ENCODE measurements at places on chromosomes 13 and 19. TPM values are rescaled to one million over a fixed set of nuclear protein-coding genes. Genes with fewer than 3 reads are reported as not detected.

GRCh38 chr19:49594993-49595818, 4.2 kb downstream of the PRR12 start:
- DNase-seq = no peak

GRCh38 chr13:70580825-70581224, 472.6 kb upstream of the KLHL1 start:
- DNase-seq = no peak

- no peak for DNase-seq
Observed at GRCh38 chr19:16978839-16979802, 47.5 kb downstream of the CPAMD8 start.

The ATP4B gene
- total RNA-seq = not detected

DNA sequence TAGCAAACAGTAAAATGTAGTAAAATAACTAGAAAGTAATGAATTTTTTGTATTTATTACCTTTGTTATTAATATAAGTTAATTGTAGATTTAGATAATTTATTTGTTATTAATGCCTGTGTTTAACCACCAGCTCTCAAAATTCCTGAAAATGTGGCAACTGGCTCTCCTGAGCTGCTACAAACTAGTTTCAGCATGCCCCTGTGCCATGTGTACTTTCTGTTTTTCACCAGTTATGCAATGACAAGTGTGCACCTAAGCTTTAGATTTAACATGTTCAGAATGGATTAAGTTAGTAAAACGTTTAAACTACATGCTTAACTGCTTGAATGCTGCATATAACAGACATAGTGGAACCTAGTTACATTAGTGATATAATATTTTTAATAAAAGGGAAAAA, 88.1 kb downstream of the POSTN start:
- DNase-seq = no peak

- DNase-seq = peak; percentile 62
Observed at GRCh38 chr19:38634757-38635482, 12.5 kb upstream of the ACTN4 start.

GRCh38 chr19:16121141-16121540, 9.5 kb downstream of the RAB8A start:
- DNase-seq = no peak

The STAP2 gene
- 30.2 TPM for total RNA-seq

DNA sequence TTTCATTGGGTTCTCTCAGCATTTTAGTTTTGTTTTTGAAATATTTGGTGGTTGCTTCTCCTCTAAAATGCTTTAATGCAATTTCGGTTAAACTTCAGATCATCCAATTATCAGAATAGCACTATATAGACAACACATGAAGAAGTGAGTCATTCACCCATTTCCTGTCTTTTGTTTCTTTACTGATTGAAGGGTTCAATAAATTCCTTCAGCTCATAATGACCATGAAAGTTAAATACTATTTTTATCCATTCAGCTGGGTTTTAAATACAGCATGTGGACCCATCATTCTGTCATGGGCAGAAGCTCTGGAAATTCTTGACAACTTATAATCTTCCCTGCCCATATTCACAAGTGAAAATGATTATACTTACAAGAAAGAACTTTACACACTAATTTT, 187.2 kb downstream of the ITGBL1 start:
- peak; percentile 30 for DNase-seq

The GPR12 gene
- not detected for total RNA-seq

- no peak for DNase-seq
Observed at GRCh38 chr13:20702530-20702914, 977 bp upstream of the IL17D start.

DNA sequence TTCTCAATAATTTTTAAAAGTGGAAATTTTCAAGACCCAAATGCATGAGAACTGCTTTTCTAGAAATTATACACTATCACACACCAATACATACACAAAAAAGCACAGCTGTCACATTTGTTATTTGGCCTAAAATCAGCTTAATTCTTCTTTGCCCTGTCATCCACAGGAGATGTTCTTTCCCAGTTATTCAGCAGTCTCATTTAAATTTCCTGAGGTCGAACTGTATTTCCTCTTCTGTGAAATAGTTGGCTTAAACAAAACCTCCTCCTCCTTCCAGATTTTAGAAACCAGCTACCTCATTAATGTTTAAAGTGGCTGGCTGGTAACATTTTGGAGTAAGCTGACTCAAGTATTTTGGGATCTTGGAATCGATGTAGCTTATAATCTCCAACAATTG, 39.1 kb downstream of the SMAD9 start:
- DNase-seq = no peak

DNA sequence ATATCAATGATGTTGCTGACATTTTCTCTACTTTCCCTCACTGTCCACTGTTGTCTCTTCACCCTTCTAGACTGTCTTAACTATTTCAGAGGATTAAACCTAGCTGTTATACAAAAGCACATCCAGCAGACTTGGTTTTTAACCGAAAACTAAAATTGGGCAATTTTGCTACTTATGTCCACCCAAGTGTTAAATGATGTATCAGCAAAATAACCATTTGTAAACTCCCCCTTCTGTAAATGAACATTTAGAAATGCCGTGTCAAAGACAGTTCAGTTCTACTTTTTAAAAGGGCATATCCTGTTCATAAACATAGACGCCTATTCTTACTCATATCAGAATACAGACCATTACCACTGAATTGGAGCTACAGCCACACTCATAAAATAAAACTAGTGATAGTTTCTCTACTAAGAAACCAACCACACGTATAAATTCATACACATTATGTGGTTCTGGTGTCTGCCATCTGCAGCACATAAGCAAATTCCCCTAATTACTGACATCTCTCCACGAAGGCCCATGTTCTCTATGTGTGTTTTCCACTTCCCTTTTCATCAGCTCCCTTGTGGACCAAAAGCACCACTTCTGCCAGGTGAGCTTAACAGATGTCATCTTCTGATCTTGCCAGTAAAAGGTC, 1091.8 kb downstream of the PCDH9 start:
- DNase-seq = no peak

- no peak for DNase-seq
Observed at GRCh38 chr19:29620931-29621351, 14.9 kb downstream of the POP4 start.

GRCh38 chr13:27423333-27423732, 1.1 kb upstream of the GTF3A start:
- DNase-seq = no peak

The SHISA2 gene
- 0.72 TPM for total RNA-seq

DNA sequence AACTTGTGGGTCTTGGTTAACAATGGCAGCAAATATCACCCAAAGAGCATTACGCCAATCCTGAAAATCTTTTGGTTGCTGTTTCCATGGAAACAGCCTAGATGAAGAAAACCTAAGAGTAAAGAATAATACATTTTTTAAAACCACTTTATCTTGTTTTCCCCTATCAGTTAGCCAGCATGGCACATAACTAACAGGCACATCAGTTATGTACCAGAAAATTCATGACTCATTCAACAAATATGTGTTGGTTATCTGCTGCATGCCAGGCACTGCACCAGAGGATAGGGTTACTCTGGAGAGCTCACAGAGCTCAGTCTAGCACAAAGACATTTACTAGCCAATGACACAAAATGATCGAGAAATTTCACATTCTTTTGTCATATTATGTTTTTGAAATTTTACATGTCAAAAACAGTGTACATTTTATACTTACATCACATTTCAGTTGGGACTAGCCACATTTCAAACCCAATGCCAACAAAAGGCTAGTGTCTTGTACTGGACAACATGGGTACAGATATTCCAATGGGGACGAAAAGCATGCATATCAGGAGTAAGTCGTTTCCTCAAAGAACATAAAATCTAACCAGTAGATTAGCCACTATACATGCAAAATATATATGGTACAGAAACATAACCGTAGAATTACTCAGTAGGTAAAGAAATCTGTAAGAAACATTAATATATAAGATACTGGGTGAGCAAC, 20.3 kb downstream of the LNX2 start:
- peak; percentile 88 for DNase-seq

- DNase-seq = no peak
Observed at GRCh38 chr19:1417145-1417544, 9.8 kb downstream of the DAZAP1 start.

- DNase-seq = no peak
Observed at GRCh38 chr13:56586976-56587375, 553.7 kb upstream of the PRR20A start.

- DNase-seq = peak; percentile 81
Observed at GRCh38 chr19:40598121-40598917, 2.9 kb upstream of the LTBP4 start.

DNA sequence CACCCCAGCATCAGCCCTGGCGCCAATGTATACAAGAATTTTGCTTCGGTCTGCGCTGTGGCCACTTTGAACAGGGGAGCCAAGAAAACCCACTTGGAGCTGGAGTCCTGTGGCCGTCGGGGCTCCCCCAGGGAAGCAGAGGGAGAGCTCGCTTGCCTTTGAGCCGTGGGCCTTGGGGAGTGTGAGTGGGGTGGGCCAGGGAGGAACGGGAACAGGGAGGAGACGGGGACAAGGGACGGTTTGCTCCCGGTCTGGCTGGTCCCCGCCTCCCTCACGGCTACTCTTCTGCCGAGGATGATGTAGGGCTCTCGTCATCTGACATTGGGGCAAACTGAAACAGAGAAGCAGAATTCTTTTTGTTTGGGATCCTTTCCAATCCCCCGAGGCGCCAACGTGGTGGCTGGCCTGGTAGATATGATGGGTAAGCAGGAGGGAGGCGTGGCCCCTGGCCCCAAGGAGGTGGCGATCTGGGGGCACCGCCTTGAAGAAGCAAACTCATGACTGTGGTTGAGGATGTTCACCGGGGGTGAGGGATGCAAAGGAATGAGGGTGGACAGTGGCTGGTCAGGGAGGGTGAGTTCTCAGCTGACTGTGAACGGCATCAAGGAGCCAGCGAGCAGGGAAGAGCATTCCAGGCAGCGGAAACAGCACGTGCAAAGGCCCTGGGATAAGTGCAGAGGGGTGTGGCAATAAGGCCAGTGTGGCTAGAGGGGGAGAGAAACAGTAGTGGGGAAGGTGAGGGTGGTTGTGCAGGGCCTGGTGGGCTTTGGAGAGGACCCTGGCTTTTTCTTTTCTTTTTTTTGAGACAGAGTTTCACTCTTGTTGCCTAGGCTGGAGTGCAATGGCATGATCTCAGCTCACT, 10.9 kb upstream of the SPC24 start:
- DNase-seq = peak; percentile 93

DNA sequence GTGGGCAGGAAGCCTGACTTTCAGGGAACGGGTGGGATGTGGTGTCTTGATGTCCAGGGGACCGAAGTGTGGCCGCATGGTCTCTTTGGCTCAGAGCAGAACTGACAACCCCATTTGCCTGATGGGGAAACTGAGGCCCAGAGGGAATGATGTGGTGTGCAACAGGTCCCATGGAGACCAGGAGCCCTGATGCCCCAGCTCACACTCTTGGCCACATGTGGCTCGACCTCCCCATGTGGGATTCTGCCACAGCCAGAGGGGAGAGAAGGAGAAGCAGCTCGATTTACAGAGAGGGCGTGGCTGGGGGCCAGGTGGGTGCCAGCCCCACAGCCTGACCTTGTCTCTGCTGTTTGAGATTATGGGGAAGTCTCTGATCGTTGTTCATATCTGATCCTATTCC, 128.1 kb downstream of the TEX29 start:
- no peak for DNase-seq

GRCh38 chr19:31338069-31338776, 11.0 kb downstream of the TSHZ3 start:
- DNase-seq = peak; percentile 50

The ZNF583 gene
- total RNA-seq = 2.1 TPM

DNA sequence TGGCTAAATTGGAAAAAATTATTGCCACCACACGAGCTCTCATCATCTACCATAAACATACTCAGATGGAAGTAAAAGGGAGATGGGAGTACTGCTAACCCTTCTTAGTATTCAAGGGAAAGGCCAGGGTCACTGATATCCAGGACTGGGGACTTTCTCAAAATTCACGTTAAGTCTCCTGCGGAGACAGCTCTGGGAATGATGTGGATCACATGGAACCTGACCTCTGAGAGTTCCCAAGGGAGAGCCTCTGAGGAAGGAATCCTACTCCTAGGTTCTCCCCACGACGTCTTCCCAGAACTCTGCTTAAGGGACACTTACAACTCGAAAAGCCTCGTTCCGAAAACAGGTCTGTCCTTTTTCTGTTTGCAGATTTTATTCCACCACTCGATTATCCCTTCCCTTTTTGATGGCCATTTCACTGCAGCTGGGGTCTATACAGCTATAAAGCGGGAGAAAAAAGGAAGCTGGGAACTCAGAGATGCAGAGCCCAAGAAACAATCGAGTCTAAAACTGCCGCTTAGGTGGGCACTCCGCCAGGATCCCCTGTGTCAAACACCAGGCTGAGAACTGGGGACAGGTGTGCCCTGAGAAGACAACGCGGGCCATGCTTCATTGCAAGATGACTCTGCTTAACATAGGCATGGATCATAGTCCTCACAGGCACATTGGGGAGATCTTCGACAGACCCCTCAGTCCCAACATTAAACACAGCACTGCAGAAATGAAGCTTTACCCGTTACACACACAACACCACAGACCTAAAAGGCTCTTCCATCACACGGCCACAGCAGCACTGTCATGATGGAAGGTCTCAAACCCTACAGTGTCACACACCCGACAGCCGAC, 823 bp upstream of the ZNF567 start:
- peak; percentile 6 for DNase-seq

The NUCB1 gene
- 203 TPM for total RNA-seq

- DNase-seq = peak; percentile 94
Observed at GRCh38 chr13:102191951-102192502, 209.8 kb downstream of the FGF14 start.

- DNase-seq = peak; percentile 99
Observed at GRCh38 chr13:113820813-113821651, 42.8 kb downstream of the GAS6 start.

- no peak for DNase-seq
Observed at GRCh38 chr19:31512181-31512970, 163.1 kb upstream of the TSHZ3 start.

GRCh38 chr13:59946944-59947343, 216.8 kb downstream of the DIAPH3 start:
- DNase-seq = peak; percentile 1

DNA sequence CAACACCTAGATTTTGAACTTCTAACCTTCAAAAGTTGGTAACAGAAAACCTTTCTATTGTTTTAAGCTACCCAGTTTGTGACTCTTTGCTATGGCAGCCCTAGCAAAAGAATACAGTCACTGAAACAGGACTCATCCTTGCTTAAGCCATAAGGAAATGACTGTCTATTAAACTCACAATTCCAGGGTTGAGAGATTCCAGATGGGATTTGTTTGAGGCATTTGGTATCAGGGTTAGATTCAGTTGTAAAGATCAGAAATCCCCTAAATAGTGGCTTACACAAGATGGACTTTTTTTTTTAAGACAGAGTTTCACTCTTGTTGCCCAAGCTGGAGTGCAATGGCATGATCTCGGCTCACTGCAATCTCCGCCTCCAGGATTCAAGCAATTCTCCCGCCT, 41.1 kb upstream of the RGCC start:
- no peak for DNase-seq

Data from RPMI7951 (cell line).